ENCODE measurements at places on chromosomes 13 and 19. TPM values are rescaled to one million over a fixed set of nuclear protein-coding genes. Genes with fewer than 3 reads are reported as not detected.
A peak's percentile ranks its signal among the peaks of the same experiment; 100 is the strongest.

VSIG10L gene
- total RNA-seq, result 1.2 TPM

KLK2 gene
- total RNA-seq, result not detected

CRX gene
- not detected for total RNA-seq

ZNF430 gene
- 17.5 TPM for total RNA-seq

PSG7 gene
- not detected for total RNA-seq

SNRPD2 gene
- total RNA-seq, result 333 TPM

CHERP gene
- 0.87 TPM for total RNA-seq

GRK1 gene
- not detected for total RNA-seq

DNA sequence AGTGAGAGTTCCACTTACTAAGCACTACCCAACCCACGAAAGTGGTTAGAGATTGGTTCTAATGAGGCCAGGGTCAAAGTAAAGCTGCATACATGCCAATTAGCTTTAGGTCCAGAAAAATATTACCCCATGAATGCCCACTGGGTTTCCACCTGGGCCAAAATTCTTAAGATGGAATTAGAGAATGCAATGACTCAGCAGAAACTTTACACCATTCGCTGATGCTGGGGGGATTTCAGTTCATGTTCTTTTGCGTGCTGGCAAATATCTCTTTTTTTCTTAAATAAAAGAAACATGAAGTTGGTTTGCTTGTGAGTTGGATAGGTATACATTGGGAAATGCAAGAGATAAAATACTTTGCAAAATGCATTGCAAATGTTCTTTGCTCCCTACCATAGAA lies 715.3 kb upstream of the MIR17HG start:
- DNase-seq, result peak; percentile 2

DNA sequence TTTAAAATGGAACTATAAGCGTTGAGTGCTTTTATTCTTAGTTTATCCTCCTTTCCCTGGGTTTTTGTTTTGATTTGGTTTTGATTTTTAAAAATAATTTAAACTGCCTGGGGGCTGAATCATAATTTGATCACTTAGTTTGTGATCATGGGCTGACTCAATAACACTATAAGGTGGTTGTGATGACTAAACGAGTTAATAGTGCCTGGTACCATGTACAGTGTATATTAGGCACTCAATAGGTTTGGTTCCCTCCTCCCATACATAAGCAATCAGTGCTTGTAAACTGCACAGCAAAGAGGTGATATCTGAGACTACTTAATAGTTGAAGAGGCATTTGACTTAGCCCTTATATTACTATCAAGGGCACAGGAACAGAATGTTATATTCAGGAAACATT lies 200.9 kb upstream of the RFC3 start:
- no peak for DNase-seq

- no peak for DNase-seq
Observed at GRCh38 chr13:79386125-79386826, 19.8 kb downstream of the RBM26 start.

DNA sequence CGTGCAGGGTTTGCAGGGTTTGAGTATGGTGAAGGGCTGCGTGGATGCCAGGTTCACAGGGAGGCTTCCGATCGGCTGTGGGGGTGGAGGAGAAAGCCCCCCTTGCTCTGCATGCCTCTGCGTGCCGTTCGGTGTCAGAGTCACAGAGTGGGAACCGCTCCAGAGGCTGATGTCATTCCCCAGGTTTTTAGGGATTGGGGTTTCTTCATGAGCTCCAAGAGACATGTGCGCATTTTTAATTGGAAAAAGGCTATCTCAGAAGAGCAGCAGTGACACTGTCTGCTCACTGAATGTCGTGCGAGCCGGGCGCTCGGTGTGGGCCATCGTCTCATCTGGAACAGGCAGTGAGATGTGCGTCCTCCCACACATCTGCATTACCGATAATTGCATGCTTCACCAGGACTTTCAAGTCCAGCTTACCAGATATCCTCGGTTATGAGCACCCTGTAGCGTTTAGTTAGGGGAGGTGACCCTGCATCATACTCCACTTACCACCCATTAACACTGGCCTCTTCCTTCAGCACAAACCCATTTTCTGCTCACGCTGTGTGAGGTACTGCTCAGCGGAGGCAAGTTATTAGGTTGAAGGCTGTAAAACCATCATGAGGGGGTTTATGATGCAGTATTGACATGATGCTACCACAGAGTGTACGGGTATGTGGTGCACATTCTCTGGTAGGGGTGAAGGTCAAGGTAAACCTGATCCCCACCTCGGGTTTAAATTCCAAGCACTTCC lies 1.7 kb downstream of the MCF2L start:
- DNase-seq, result no peak

DNA sequence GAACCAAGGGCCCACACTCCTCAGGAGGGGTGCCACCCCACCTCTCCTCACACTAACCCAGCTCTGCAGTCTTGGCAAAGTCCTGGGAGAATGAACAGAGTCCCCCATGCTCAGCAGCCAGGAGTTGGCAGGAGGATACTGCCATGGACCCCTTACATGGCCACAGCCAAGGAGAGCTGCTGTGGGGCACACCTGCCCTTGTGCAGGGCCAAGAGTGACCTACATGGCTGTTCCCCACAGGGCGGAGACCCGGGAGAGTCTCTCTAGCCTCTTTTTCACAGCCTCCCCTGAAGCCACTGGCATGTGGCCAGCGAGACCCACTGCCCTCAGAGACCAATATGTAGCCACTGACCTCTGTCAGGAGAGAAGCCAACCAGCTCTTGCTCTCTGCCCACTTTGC lies 45.9 kb upstream of the VSTM2B start:
- no peak for DNase-seq

GRCh38 chr13:85241060-85241459 lies 558.2 kb downstream of the SLITRK6 start:
- DNase-seq, result peak; percentile 1

GRCh38 chr13:102726430-102726829 lies 31.6 kb upstream of the METTL21C start:
- peak; percentile 26 for DNase-seq

DNA sequence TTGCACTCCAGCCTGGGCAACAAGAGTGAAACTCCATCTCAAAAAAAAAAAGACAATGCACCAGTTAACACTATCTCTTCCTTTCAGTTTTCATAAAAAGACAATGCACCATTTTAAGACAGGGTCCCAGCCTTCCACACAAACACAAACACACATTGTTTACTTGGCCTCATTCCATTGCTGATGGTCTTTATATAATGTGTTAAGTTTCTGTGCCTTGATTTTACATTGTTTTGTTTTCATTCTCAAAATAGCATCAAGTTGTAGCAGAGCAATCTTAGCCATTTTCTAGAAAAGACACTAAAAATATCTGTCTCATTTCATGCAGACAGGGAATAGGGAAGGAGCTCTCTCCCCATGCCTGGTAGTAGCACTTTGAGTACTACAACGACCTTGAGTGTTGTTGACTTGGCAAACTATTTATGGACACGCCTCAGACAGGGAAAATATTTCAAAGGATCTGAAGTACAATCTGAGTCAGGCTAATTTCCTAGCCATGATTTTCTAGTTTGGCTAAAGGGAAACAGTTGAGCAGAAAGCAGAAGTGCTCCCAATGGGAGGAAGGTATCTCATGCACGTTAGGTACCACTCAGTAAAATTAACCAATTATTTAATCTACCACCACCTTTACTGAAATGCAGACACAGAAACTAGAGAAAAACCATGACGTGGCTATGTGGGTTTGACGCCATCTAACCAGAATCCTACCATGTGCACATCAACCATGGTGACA lies 120.6 kb downstream of the ABCC4 start:
- peak; percentile 17 for DNase-seq

DNA sequence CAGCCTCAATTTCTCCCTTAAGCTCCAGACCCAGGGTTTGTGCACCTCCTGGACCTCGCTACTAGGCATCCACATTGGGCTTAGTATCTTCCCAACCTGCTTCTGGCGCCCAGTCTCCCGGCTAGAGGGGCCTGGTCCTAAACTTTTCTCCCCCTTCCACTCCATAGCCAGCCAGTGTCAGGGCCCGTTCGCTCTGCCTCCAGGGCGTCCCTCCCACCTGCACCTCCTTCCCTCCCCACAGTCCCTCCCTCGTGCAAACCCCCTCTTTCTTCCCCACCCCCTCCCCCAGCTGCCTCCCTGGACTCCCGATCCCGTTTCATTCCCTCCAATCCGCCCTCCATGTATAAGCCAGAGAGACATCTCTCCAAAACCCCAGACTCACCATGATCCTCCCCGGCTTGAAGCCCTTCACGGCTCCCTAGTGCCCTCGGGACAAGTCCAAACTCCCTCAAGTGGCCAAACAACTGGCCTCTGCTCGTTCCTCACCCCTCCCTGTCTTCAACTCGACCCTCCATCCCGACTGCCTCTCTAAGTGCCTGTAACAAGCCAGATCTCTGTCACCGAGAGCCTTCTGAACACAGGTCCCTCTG lies 997 bp upstream of the SAMD4B start:
- no peak for DNase-seq

DNA sequence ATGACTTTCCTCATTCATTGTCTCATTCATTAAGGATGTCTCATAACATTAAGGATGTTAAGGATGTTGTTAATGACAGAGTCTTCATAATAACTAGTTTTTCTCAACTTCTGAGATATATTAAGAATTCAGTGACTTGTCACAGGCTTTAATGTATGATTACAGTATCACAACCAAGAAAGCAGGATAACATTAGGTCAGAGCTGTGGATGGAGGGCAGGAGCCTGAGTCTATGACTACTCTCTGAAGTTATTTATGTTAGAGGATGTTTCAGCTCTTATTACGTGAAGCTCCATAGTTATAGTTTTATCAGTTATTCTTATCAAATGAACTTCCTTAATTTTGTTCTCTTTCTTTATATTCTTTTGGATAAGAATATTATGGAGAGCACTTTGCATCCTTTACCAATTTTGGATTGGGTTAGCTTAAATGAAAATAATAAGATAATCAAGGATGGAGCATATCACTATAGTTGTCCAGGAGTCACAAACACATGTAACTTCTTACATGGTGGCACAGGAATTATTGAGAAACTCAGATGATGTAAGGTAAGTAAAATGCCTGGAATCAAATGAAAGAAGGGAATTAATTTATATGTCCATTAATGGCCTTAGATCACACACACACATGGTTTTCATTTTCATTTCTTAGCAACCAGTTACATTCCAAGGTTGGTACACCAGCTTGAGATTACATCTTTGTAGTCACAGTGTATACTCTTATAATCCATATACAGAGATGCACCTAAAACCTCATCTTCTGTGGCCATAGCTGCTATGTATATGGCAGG lies 57.0 kb downstream of the SLC10A2 start:
- no peak for DNase-seq

- DNase-seq, result no peak
Observed at GRCh38 chr19:20244356-20244755, 77.3 kb downstream of the ZNF486 start.

- peak; percentile 12 for DNase-seq
Observed at GRCh38 chr19:19134687-19135158, 3.6 kb downstream of the TMEM161A start.

DNA sequence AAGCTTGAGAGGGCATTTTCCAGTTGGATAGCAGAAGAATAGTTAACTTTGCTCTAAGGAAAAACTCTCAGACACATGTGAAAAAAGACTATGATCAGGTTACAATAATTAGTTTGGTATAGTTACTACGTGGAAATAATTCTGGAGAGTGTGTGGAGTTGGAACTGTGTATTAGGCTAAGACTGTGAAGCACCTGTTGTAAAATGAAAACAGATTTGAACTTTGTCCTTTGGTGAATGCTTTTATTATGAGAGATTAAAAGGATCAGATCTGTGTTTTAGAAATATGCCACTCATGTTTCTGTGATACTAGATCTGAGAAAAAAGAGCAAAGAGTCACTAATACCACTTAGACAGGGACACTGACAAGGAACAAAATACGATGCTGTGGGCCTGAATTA lies 807.5 kb upstream of the ATXN8OS start:
- DNase-seq, result no peak

Measured in renal cortical epithelial cell (primary cell).